ENCODE measurements at places on chromosomes 2 and 18. TPM values are rescaled to one million over a fixed set of nuclear protein-coding genes. Genes with fewer than 3 reads are reported as not detected.
A peak's percentile ranks its signal among the peaks of the same experiment; 100 is the strongest.

- DNase-seq: no peak
These were observed 273.5 kb downstream of the CALCRL start for GRCh38 chr2:187174582-187174981.

Gene RAPGEF4
- 9.6 TPM for total RNA-seq

GRCh38 chr2:230677201-230677946, 35.3 kb upstream of the CAB39 start:
- DNase-seq: no peak

DNA sequence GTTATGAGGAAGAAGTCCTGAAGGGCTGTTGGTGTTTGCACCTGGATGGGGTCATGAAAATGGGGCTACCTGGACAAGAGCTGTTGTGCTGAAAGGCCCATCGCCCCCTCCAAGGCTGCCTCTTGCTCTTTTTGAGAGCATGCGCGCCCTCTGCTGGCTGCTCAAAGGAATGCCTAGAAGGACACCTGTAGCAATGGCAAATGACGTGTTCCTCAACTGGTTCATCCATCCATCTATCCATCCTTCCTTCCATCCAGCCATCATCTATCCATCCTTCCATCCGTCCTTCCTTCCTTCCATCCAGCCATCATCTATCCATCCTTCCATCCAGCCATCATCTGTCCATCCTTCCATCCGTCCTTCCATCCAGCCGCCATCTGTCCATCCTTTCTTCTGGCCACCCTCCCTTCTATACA, 17.2 kb upstream of the RPL31 start:
- peak; percentile 83 for DNase-seq

- DNase-seq: no peak
These were observed 167.9 kb upstream of the HNRNPA3 start for GRCh38 chr2:177044671-177045070.

GRCh38 chr2:237733677-237734300, 64.8 kb upstream of the RBM44 start:
- peak; percentile 74 for DNase-seq

Gene PJVK
- total RNA-seq: 1.9 TPM

Gene LIMS3
- not detected for total RNA-seq

Gene ARHGAP28
- 1.7 TPM for total RNA-seq

Data from right lobe of liver (tissue), 6 donors.